ENCODE measurements at places on chromosomes 1 and 21.

DNA sequence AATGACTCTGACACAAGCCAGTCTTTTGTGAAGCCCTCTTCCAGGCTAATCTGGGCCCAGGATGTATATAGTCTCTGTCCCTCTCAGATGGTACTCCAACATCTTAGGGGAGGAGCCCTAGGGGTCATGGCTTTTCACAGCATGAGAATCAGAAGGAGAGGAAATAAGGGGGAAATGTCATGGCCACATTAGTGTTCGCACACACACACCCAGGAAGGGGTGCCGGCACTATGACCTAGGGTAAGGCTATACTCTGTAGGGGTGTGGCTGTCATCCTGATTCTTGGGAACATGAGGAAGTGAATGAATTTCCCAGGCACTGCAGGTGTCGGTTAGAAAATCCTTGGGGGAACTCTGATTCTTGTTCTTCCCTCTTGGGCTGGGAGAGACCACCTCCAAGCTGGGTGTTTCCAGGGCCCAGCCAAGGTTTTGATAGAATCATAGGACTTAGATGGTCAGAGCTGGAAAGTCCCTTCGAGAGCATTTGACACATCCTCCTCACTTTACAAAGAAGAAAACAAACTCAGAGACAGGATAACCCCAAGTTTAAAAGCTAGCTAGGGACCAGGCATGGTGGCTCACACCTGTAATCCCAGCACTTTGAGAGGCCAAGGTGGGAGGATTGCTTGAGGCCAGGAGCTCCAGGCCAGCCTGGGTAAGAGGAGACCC lies 22.0 kb downstream of the GFI1 start:
- DNase-seq, result no peak

DNA sequence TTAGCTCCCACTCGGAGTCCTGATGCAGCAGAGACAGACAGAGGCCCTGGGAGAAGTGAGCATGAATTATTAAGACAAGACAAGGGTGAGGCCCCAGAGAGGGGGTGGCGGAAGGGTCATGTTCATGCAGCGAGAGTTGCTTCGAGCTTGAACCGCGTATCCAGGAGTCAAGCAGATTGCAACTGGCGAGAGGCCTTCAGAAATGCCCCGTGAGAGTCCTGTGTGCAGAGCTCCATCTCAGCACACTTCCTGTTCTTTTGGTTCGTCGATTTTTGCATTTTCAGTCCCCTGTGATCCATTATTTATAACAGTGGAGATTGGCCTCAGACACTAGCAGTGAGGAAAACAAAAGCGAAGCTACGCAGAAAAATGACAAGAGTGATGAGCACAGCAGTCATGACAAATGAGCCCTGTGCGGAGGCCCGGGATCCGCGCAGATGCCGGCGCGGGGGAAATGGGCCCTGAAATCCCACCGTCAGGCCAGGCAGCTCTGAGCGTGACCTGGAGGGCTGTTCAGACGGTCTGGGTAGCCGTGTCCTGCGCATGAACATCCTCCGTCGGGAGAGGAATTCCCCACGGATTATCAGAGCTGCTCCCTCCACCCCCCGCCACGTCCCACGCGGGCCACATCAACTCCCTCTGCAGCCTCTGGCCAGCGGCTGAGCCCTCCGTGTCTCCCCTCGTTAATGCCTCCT lies 15.0 kb downstream of the PDE9A start:
- DNase-seq, result no peak

DNA sequence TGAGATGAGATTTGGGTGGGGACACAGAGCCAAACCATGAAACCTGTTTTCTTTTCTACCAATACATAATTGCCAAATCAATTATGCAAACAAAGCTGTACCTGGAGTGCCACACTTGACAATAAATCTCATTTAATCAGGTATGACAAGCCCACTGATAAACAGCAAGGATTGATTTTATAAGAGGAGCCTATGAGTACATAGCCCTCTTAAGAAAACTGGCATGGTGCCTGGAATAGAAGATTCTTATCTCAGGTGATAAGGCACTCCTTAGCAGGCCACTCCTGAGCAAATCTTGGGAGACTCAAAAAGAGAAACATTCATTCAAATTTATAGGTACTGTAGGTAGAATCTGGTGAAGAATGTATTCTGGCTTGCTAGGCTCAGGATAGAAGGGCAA lies 28.6 kb upstream of the PDE4B start:
- DNase-seq, result no peak

DNA sequence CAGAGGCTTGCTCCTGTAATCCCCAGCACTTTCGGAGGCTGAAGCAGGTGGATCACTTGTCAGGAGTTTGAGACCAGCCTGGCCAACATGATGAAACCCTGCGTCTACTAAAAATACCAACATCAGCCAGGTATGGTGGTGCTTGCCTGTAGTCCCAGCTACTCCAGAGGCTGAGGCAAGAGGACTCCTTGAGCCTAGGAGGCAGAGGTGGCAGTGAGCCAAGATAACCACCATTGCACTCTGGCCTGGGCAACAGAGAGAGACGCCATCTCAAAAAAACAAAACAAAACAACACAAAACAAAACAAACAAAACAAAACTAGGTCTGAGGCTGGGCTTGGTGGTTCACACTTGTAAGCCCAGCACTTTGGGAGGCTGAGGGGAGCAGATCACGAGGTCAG lies 38.7 kb upstream of the RAP1GAP start:
- DNase-seq, result no peak

DNA sequence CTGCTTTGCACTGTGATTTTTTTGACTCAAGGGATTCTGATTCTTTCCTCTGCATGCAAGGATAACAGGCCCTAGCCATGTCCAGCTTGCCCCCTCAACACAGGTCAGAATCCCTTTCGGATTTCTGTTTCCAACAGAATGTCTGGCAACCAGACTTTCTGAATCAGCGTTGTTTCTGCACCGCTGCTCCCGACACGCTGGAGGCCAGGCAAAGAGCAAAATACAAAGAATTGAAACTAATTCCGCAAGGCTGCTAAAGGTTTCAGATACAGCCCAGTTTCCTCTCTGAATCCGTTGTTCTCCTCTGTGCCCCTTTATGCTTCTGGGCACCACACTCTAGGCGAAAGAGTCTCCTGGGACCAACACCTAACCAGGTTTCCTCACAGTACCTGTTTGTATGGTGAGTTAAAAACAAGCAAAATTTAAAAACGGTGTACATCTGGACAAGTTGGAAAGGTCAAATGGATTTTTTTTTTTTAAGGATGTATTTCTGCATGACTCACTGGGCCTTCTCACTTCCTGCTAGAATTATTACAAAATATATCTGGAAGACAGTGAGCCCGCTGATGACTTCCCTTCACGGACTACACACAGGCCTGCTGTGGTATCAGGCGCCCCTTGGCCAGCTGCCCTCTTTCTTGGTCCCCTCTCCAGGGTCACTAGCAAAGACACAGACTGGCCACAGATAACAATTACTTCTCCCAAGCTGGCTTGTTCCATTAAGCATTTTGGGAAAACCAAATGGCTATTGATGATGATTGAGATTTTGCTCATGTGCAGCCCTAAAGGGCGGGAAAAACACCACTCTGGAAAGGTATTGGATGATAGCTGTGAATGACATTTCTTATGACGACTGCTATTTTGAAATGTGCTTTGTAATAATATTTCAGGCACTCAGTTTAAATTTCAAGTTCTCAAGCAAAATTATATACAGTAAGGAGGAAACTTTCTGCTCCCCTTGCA lies 118.3 kb downstream of the TGFB2 start:
- no peak for DNase-seq

DNA sequence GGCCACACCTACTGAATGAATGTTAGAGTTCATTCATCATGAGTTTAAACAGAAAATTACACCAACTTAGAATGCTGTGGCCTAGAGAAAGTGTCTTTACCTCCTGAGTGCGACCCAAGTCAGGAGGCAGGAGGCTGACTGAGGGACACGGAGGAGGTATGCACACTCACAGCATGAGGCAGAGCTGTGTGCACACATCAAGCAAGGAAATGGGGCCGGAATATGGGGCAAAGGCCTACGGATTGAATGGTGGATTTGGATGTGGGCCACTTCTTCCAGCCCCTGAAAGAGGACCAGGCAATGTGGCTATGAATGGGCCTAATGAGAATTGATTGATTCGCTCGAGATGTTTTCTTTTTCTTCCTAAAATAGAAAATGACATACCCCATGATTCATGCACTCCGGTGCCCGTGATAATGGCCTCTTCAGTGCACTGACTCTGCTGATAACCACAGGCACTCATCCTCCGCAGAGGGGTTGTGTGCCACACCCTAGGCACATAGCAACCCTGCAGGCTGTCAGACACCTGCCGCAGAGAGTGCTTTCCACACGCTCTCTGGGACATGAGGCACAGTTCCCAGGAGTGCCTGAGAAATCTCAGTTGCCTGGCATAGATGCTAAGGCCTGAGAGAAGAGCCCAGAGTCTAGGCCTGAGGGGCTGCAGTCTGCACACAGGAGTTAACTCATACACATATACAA lies 155.5 kb downstream of the GLUL start:
- DNase-seq, result no peak

DNA sequence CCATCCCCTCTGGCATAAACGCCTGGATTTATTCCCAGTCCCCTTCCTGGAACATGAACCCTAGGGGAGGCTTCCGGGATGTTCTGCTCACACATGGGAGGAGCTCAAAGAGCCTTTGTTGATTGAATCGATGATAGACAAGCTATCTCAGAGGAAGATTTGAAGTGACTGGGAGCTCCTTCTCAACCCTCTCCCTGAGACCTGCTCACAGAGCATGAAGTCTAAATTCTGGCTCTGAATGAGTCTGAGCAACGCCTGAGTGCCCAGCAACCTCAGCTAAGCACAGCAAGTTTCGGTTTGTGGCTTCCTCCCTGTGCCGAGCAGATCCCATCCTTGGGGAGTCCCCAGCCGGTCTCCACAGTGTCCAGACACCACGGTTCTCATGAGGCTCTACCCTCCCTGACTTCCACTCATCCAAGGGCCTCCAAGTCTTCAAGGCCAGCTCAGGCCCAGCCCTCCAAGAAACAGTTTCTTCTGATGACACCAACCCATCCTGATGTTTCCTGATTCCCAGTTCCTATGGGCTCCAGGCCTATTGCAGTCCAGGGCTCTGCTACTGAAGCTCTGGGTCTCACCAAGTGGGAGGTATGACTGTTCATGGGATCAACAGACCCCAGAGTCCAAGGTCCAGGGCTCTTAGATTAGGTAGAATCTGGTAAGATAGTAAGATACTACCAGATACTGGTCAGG lies 190.8 kb downstream of the DYRK1A start:
- no peak for DNase-seq

DNA sequence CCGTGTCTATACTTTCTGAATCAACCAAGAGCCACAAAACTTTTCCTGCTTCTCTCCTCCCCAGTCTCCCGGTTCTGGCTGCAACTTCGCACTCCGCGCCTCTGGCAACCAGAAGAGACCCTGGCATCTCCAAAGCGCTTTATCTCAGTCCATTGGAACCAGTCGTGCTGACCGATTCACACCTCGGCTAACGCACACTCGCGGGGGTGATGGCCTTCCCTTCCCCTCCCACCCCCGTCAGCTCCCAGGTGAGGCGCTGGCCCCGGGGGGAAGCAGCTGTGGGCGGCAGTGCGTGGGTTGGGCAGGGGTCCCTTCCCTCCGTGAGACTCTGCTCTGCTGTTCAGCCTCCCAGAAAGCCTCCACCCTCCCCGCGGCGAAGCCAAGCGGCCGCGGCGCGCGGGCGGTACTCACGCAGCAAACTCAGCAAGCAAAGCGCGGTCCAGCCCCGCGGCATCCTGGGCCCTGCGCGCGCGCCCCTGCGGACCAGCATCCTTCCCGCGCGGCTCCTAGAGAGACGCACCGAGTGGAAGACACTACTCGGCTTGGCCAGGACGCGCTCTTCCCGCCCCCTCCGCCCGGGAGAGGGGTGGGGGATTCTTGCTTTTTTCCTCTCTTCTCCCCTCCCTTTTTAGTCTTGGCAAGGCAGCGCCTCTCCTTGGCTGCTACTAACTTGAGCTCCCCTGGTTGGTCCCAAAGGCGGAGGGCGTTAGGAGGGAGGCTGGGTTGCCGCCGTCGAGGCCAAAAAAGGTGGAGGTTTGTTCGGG lies at the start of gene CD34:
CD34 (minus strand) TSS at position 535 of the 764 bp plus-strand sequence; CDS start at position 490, 45 bp downstream.
- DNase-seq, result peak; percentile 4

DNA sequence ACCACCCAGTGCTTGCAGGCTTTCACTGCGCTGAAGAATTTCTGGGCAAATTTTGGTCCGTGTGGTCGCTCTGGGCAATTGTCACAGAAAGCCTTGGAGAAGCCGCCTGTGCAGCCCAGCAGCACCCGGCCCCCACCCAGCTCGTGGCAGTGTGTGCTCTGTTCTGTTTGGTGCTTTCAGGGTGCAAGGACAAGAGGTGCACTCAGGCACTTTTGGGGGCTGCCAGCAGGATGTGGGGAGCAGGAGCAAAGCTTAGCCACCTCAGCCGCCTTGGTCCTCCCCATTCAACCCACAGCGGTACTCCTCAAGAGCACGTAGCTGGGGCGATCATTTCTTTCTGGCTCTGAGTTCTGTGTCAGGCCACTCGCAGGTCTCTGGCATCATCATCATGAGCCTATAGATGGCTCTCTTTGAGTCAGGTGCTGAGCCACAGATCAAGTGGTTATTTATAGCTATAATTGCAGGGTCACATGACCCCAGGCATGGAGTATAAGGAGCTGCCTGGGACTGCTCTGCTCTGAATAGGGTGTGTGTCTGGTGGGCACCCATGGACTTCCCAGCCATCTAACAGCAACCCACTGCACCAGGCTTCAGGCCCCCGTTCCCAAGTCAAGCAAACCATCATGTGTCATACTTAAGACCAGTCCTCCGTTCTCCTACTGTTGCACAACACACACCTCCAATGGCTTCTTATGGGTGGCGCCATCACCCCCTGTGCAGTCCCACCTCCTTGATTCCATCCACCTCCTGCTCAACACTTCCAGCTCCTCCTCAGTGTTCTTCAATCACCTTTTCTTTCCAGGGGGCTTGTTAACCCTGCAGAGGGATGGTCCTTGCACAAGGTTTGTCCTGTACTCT lies 18.1 kb upstream of the TENT5C start:
- DNase-seq, result no peak

DNA sequence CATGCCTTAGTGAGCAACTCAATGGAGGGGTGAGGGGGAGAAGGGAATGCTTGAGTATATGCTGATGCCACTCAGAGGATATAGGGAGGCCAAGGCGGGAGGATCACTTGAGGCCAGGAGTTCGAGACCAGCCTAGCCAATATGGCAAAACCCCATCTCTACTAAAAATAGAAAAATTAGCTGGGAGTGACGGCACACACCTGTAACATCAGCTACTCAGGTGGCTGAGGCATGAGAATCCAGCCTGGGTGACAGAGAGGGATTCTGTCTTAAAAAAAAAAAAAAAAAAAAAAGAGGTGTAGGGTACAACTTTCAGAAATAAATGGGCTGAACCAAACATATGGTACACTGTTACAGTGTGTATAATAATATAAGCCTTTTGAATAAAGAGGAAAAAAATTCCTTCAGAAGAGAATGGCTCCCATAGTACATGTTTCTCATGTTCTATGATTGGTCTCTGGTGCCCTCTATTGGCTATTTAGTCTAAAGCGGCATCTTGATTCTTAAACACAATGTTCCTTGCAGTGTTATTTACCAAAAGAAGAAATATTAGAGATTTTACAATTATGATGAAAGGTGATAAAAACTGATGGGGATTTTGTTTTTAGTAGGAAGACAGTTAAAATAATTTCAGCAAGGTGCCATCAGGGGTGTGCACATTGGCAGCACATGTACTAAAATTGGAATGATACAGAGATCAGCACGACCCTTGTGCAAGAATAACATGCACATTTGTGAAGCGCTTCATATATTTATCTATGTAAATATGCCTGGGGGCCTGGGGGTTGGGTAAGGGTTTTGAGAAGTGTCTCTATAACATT lies 109.8 kb downstream of the PATJ start:
- no peak for DNase-seq

All from stimulated activated CD4-positive, alpha-beta T cell treated with anti-CD3 and anti-CD28 coated beads, Interleukin-4, amount 100 ng/mL, for 48 hours (primary cell).